H9 (cell line): ENCODE measurements at places on chromosomes 5 and 9. TPM values are rescaled to one million over a fixed set of nuclear protein-coding genes. Genes with fewer than 3 reads are reported as not detected.

Gene IFNA21
- total RNA-seq: not detected in 2 replicates

DNA sequence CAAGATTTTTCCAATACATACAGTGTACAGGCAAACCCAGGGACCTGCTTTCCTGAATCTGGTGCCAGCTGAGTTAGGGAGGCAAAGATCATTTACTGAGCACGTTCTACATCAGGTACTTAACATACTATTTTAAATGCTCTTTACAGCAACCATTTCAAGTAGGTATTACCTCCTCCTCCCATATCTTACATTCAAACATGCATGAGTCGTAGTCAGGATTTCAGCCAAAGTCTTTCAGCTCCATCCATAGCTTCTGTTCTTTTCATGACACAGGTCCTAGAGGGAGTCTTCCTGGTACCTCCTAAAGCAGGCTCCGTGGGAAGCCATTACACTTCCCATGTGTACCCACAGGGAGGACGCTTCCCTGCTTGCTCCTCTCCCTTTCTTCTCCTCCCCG, 11.7 kb downstream of the KCNV2 start:
- no peak for DNase-seq

Gene IFNA2
- not detected in 2 replicates for total RNA-seq

DNA sequence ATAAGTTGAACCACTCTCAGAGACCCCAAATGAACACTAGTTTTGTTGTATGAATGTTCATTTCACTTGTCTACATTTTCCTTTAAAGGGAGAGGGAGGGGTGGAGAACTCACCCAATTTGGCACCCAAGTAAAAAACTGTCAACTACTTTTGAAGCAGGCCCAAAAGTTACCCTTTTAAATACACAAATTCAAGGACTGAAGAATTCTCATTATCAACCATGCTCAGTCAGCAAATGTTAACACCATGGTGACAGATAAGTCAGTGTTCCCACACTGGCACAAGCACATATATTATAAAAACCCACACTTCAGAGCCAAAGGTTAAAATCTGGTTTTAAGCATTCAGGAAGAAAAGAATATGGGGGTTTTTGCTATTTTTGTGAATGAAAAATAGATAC, 31.6 kb downstream of the CSNK1A1 start:
- no peak for DNase-seq

- DNase-seq: no peak
These were observed 135.1 kb downstream of the KIF4B start for GRCh38 chr5:155148694-155149093.

Gene PAIP1
- 87.9 and 92.9 TPM in 2 replicates for total RNA-seq

Gene PRDM9
- total RNA-seq: not detected in 2 replicates

Gene INSL4
- total RNA-seq: not detected in 2 replicates

GRCh38 chr5:128193665-128194390, 110.3 kb downstream of the SLC12A2 start:
- DNase-seq: no peak

Gene CCL21
- not detected in 2 replicates for total RNA-seq

DNA sequence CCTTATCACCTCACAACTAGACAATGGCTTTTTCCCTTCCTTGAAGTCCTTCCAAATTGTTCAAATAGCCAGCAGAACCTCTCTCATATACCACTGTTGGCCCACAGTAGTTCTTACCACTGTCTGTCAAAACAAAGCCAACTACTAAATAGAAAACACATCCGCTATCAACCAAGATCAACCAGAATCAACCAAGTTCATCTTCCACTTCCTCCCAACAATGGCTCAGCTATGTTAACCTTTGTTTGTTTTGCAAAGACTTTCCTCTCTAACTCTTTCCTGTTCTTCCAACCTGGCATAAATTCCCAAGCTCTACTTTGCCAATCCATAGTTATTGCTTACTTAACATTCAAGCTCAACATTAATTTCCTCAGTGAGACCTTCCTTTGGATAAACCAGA, 15.2 kb downstream of the ELL2 start:
- no peak for DNase-seq

GRCh38 chr5:2872676-2873075, 121.2 kb upstream of the IRX2 start:
- no peak for DNase-seq

DNA sequence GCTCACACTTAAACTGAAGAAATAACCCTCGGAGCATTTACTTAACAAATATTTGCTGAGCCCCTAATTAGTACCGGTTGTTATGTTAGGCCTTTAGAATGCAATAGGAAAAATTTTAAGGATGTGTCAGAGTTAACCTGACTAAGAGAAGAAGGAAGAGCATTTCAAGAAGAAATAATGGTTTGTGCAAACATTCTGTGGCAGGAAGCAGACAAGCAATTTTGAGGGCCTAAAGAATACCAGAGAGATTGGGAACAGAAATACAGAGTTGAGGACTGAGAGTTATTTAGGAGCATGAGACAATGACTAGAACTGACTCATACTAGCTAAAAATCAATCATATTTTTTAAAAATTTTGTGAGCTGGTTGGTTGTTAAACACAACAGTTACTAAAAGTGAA, 218.8 kb downstream of the PRR16 start:
- no peak for DNase-seq

Gene ZNF366
- total RNA-seq: not detected in 2 replicates

Gene ADAMTS12
- total RNA-seq: 5.2 and 6.2 TPM in 2 replicates

Gene WDR31
- 0.59 and 0.72 TPM in 2 replicates for total RNA-seq

DNA sequence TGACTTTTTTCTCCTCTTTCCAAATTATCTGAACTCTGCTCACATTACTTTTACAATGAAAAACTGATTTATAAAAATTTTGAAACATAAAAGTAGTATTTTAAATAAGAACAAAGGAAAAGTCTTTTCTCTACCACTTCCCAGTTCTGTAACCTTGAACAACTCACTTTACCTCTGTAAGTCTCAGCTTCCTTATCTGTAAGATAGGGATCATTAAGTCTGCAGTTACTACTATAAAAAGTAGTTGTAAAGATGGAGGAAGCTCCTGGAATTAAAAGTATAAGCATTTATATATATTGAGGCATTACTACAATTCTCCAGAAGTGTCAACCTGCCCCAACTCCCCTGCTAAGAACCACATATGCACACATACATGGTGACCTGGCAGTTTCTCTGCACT, 88.0 kb downstream of the TTC39B start:
- no peak for DNase-seq

Gene EEIG1
- total RNA-seq: 52.3 and 59.5 TPM in 2 replicates

DNA sequence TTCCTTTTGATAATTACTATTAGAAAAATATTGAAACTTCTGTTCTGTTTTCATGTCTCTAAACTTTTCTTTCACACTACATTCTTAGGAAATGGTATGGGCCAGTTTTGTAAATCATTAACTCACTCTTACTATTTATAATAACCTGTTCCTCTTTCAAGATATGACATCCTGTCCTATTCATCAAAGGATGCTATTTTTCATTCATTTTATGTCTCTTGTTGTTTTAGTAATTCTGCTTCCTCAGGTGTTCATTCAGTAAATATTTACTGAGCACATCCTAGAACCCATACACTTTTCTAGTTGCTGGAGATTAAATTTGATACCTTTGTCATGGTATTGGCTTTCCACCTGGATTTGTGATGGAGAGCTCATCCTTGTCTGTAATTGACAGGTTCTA, 58.0 kb downstream of the GDA start:
- no peak for DNase-seq

DNA sequence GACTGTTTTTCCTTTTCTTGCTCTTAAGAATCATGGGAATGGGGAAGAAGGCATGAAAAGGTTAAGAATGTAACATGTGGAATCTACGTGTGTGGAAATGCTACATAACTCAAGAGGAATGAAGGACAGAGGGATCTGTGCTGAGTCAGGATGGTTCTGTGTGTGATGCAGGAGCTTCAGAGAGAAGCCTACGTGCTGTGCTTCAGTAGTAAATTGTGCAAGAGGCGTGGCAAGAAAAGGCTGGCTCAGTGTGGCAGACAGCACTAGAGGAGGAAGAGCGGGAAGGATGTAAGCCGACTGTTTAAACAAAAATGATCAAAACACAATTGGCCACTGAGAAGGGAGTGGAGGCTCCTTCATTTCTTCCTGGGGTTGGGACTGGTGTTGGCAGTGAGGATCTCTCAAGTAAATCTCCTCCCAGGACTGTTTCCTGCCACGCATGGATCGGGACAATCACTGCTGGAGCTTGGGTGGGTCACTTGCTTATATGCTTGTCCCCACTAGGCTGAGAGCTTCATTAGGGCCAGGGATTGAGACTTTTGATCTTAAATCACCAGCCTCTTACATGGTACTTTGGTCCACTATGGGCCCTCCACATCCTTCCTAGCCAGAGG, 59.4 kb upstream of the BASP1 start:
- no peak for DNase-seq

DNA sequence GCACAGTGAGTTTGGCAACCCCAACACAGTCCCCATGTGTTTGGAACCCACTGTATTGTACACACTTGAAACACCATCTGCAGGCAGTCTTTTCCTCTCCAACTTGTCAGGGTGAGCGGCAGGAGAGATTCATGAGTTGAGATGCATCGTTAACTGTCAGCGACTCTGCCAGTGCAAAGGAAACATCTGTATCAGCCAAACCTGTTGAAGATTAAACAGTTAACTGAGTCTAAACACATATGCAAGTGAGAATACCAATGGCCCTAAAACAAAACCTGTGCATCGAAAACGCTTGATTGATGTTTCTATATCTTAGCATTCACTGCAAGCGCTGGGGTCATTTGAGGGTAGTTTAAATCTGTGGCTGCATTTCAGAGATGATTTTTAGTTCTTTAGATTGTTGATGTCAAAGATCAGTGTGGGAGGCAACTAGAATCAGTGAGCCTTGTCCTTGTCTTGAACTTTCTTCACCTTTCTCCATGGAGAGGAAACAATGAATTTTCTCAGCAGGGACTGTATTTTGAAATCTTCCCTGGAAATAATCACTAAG, 41.3 kb upstream of the PAM start:
- DNase-seq: no peak

GRCh38 chr9:91966503-91966902, 16.5 kb upstream of the ROR2 start:
- no peak for DNase-seq

GRCh38 chr9:127022913-127023660, 99.3 kb downstream of the ANGPTL2 start:
- DNase-seq: no peak

DNA sequence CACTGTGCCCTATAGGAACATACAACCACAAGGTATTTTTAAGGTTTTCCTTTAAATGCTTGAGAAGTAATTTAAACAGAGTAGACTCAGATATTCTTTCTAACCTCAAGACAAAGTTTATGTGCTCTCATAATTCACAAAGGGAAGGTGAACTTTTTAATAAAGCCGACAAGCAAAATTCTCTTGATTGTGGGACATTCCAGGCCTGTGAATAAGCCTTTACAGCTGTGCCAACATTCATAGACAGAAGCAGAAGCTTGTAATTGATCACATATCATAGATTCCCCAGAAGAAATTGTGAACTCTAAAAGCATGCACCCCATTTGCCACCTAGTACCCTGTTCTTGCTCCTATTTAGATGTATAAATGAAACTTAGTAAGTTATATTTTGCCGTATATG, 1107.8 kb upstream of the SEMA6A start:
- no peak for DNase-seq

DNA sequence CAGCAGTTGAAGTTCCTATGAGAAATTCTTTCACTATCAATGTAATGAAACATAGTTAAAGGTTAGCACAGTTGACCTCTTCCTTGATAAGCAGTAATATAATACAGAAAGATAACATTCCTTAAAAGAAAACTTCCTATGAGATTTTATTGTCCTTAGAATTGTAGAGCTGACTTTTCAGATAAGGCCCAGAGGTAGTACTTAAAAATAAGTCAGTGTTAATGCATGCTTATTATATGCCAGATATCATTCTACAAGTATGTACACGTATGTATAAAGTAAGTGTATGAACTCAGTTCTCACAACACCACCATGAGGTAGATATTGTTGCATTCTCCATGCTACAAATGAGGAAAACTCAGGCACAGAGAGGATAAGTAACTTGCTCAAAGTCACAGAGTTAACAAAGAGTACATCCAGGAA, 15.3 kb downstream of the AP3S1 start:
- no peak for DNase-seq

DNA sequence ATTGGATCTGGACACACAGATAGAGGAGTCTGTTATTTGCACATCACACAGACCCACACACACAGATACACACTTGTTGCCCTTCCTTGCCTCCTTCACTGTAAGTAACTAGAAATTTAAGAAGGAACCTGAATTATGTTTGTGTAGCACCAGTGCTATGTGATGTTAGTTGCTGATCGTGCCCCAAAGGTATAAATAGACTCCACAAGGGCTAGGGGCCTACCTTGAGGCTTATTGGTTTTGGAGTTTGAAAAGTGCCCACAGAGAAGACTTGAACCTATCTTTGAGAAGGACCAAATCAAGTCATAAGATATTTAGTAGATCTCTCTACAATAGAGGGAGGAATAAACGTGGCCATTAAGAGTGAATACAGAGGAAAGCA, 8.8 kb upstream of the TGFBI start:
- no peak for DNase-seq

DNA sequence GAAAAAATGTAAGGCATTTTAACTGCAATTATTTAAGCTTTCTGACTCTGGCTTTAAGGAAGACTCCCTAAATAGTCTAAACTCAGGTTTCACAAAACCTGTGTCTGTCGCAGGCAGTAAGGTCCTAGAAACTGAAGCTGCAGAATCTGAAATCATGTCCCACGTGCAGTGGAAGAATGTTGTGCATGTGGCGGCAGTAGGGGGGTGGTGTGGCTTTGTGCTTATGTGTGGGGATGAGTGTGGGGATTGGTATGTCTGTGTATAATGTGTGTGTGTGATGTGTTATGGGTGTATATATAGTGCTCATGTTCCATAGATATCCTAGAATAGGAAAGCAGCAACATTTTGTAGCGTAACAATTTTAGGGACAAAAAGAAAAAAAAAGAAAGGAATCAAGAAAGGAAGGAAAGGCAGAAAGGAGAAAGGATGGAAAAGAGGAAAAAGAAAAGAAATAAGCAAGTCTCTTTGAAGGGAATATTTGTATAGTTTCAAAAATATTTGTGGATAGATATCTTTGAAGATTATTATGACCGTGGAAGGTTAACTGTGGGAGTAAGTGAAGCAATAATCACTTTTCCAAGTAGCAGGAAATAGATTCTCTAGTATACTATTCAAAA, 6.6 kb downstream of the ANKDD1B start:
- no peak for DNase-seq
